ENCODE measurements at places on chromosomes 6 and 20. TPM values are rescaled to one million over a fixed set of nuclear protein-coding genes. Genes with fewer than 3 reads are reported as not detected.

The SPATS1 gene
- 0.30 TPM for total RNA-seq

The TUBB1 gene
- total RNA-seq, result 3.4 TPM

The EYS gene
- 4.5 TPM for total RNA-seq

The ZBTB12 gene
- total RNA-seq, result 8.6 TPM

GRCh38 chr6:47116606-47117005, 74.5 kb upstream of the ADGRF1 start:
- no peak for DNase-seq

DNA sequence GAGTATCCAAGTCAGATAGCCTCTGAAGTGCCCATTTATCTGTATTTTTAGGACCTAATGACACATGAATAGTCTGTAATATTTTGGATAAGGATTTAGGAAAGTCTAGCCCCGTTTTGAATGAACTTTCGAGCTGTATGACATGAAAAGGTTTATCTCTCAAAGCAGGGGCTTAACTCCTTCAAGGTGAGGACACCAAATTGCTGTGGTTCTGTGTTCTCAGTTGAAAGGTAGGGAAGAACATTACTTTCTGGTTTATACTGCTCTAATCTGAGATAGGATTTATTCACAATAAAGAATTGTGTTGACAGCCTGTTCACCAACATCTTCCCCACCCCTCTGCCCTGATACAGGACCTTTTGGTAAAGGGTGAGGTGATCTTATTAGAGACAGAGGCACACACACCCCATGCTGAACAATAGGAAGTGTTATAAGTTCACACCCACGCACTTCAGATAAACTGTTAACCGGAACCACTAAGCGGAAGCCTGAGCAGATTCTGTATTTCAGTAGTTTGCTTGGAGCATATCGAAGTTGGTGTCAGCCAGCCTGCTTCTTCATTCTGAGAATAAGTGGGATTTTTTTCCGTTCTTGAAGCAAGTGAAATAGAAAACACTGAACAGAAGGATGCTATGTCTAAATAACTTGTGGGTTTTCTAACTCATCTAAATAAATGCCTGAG, 223.3 kb downstream of the TMEM242 start:
- DNase-seq, result peak; percentile 40

GRCh38 chr6:39887692-39888450, 46.4 kb downstream of the MOCS1 start:
- DNase-seq, result no peak

GRCh38 chr6:111978532-111979149, 75.3 kb upstream of the CCN6 start:
- DNase-seq, result no peak

GRCh38 chr20:37259031-37259430, 2.6 kb downstream of the GHRH start:
- DNase-seq, result no peak

DNA sequence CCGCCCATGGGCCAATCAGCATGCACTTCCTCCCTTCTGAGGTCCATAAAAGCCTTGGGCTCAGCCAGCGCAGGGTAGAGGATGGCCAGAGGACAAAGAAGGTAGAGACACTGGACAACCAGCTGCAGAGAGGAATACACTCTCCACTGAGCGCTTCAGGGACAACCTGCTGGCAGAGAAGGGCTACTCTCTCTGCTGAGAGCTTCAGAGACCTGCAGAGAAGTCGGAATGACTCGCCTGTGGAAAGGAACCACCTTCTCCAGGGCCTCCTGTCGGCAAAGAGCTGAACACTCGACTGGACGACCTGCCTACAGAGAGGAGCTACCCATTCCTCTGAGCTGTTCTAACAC, 31.4 kb upstream of the SLA2 start:
- no peak for DNase-seq
